Hindlimb muscle (tissue), 1 donor: ENCODE measurements at places on chromosomes 7 and 10. TPM values are rescaled to one million over a fixed set of nuclear protein-coding genes. Genes with fewer than 3 reads are reported as not detected.

UCMA gene
- polyA plus RNA-seq: not detected

GRCh38 chr10:64773357-64773756 lies 1252.2 kb downstream of the REEP3 start:
- no peak for DNase-seq

NPFFR1 gene
- 0.09 TPM for polyA plus RNA-seq

DNA sequence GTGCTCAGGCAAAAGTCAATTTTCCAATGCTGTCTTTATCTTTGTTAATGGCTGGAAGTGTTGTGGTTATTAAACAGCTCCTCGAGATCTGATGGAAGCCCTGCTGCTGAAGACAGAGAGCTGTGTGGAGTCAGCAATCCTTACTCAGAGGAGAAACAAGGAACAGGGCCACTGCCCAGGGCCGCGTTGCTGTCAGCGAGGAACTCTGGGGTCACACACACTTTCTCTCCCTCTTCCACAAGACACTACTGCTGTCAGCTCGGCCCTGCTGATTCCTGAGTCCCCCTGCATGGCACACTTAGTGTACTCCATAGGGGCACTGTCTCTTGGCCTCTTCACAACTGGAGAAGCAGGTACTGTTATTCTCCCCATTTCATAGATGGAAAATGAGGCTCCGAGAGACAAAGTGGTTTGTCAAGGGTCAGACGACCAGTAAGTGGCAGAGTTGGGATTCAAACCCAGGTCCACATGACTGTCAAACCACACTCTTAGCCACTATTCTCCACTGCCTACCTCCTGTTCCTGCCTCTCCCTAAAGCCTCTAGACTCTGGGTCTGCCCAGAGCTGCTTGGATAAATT lies 29.3 kb upstream of the PDCD4 start:
- no peak for DNase-seq

EVX1 gene
- polyA plus RNA-seq: not detected

DNA sequence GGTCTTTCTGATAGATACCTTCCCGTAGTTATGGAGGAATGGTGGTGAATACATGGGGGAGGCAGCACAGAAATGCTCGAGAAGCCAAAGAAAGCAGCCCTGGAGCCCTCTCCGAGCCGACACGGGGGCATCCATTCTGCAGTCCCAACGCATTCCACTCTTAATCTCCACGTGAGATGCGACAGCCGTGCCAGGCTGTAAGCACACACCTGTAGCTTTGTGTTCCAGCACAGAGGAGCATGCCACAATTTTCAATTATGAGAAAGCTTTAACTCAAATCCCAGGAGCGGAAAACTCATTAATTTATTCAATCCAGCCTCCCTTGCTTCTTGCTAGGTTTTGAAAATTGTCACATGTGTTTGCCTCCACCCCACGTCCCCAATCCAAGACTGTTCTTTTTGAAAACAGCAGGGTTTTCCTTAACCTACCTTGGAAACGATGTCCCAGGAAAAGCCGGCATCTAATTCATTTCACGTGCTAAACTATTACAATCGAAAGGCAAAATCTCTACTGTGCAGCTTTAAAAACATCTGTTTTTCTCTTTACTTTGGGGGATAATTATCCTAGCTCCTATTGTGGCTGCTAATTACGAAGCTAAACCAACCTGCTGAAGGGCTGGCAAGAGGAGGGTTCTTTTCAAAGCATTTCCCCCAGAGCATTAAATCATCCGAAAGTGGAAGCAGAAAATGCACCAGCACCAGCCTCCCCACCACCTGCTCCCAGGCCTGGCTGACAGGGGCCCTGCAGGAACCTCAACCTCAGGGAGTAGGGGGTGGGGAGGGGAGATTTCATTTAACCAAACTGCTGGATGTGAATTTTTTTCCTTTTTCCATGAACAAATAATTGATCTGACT lies 56.0 kb upstream of the CHST15 start:
- DNase-seq: no peak

TAS2R5 gene
- 2.5 TPM for polyA plus RNA-seq

GRCh38 chr7:74083117-74083876 lies at the start of gene LIMK1:
Gene LIMK1, plus strand, starts transcription at chr7:74083804. Its CDS starts 187 bp downstream, at chr7:74083991.
- DNase-seq: peak; percentile 82

DNA sequence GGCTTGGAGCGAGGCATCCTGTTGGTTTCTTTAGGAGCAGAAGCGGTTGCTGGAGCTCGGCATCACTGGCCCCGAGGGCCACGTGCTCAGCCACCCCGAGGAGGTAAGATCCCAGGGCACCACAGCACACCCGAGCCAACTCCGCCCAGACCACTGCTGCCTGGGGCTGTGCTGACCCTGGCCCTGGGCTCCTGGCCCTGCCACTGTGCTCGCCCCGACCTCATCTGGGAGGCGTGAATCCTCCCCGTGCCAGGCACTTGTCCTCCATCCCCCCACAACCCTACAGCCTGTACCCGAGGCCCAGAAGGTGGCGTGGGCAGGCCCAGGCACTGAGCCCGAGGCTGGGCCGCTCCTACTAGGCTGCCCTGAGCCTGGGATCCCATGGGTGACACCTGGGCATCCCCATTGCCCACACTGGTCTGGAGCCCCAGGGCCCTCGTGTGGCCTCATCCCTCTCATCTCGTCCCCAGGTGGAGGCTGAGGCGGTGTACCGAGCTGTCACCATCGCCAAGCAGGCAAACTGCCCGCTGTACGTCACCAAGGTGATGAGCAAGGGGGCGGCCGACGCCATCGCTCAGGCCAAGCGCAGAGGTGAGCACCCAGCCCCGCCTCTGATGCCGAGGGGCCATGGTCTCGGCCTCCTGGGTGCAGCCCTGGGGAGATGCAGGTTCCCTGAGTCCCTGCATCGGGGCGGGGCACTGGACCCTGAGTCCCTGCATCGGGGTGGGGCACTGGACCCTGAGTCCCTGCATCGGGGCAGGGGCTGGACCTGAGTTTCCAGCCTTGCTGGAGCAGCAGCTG lies 11.8 kb downstream of the DPYSL4 start:
- no peak for DNase-seq

OPALIN gene
- polyA plus RNA-seq: not detected

GRCh38 chr10:90887555-90887954 lies 15.8 kb downstream of the RPP30 start:
- no peak for DNase-seq

DNA sequence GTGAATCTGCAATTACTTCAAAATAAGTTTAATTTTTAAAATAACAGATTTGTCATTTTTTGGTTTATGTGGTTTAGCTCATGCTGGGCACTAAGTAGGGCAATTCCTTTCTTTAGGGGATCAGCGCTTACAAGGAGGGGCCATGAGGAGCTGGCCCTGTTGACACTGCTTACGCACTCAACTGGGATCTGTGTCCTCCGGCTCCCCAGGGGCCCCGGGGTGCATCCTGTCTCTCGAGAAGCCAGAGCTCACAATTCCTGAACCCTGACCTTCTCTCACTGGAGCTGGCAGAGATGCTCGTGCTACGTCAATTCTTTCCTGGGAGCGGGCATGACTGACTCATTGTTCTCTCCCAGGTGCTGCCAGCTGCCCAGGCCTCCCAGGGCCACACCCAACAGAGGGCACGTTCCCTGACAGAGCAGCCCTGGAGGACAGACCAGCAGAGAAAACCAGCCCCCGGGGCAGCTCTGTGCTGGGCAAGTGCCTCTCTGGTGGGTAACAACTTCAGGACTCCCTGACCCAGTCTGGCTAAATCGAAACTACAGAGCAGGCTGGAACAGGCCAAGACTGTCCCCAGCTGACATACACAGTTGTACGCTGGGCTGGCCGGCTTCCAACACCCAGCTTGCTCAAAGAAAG lies 36.8 kb downstream of the CTBP2 start:
- DNase-seq: peak; percentile 59

DNA sequence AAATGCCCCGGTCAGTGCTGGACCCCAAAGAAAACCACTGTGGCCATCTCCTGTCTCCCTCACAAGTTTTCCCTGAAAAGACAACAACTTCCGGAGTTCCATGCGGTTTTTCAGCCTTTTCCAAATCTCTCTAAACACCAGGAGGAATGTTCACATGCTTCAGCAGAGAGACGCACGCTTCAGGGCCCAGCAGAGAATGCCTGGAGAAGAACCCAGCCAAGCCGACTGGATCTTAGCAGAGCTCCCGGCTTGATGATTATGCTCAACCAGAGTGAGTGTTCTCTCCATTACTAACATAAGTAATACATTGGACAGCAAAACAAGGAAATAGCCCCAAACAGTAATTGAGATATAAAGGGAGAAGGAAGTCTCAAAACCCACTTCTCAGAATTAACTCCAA lies 17.9 kb downstream of the PRKCQ start:
- no peak for DNase-seq

DNA sequence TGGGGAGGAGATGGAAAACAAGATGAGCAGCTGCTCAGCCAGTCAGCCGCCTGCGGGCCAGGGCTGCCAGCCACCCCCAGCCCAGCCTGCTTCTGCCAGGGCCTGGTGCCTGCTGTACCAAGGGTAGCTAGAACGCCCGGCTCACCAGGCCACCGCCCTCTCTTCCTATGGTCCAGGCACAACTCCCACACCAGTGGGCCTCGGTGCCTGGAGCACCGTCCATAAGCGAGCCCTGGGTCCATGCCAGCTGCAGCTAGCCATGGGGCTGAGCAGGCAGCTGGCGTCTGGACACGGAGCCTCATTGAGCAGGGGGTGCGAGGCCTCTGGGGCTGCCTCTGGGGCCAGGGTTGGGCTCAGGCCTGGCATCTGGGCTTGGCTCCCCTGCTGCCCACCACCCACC lies 8.5 kb upstream of the RABGEF1 start:
- no peak for DNase-seq

DNA sequence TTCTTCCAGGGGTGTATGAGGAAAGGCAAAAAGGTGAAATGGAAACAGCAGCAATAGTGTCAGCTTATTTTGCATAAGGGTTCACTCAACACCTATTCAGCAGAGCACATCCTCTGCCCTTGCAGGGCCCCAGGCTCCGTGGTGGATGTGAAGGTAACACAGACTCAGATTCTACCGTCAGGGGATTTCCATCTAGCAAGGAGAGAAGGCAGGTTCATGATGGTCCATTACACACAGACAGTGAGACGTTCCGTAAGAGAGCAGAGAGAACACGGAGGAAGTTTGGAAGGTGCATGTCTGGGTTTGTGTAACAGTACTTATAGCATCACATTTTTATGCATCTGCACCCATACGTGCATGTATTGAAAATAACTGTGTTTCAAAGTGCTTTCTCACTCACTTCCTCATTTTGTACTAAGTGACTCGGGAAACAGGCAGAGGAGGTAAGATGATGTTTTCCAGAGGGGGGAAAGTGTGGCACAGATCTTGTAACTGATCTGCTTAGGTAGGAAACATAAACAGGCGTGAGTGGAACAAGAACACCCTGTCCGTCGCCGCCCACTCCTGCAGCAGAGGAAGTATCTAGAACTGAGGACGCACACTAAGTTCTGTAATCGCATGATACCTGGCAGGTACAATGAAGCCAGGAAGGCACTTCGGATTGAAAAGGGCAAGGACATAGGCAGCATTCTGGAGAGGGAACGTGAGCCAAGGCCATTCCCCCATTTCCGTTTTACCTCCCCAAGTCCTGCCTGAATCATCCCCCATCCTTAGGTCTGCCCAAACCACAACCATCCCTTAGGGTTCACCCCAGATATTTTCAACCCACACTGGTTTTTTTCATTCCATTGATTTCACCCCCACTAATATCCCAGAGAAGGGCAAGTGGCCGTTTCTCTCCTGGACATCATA lies 1.0 kb upstream of the ENO4 start:
- DNase-seq: no peak

DNA sequence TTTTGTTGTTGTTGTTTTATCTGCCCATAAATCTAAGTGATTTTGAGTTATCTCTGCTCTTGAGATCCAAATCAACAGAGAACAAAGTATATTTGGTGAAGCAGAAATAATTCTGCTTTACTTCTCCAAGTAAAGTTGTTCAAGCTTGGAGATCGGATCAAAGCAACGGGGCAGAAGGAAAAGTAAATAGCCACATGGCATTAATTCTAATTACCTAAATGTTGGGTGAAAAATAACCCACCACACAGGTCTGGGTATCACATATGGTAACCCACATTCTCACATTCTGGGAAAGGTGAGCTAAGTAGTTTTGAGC lies 3.1 kb downstream of the NRP1 start:
- DNase-seq: no peak

EZH2 gene
- polyA plus RNA-seq: 22.0 TPM

GRCh38 chr7:144653449-144653848 lies 182.4 kb downstream of the TPK1 start:
- no peak for DNase-seq

TMEM213 gene
- polyA plus RNA-seq: 0.13 TPM

TRIM50 gene
- 0.57 TPM for polyA plus RNA-seq

GRCh38 chr10:59805014-59805413 lies 51.8 kb upstream of the MRLN start:
- no peak for DNase-seq

DNA sequence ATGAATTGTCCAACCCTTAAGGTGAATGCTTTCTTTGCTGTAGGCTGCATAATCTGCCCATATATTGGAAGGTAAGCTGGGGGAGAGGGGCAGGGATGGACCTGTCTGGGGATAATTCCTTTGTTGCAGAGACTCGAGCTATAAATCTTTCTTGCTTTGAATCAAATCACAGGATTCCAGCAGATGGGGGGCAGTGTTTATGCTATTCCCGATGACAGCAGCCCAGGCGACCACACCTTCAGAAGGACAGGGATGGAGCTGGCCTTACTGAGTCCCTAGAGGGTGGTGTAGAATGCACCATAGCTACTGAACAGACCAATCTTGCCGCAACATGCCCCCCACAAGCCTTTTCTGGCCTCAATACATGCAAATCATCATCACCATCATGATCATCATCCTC lies 2.5 kb downstream of the PODXL start:
- no peak for DNase-seq

GRCh38 chr10:4315551-4315950 lies 510.5 kb upstream of the AKR1E2 start:
- peak; percentile 84 for DNase-seq

- no peak for DNase-seq
Measured at GRCh38 chr7:138089080-138089901, 13.0 kb downstream of the AKR1D1 start.

DNA sequence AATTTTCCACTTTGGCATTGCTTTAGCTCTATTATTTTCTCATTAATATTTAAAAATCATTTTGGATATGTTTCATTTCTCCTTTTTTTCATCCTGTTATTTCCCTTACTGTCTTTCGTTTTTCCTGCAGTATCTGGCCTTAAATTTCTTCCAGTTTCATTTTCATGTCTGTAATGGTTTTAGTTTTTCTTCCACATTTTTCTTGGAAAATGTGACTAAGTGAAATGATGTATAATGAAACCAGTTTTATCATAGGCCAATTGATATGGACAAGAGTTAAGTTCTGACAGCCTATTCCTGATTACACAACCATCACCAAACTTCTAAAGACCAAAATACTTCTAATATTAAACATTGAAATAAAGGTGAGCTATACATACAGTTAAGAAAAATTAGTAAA lies 158.5 kb downstream of the LHFPL3 start:
- no peak for DNase-seq

GRCh38 chr7:71694665-71695064 lies 562.7 kb downstream of the GALNT17 start:
- no peak for DNase-seq

- DNase-seq: no peak
Measured at GRCh38 chr7:140649556-140650205, 9.1 kb upstream of the DENND2A start.
